ENCODE measurements at places on chromosomes 16 and 17.

DNA sequence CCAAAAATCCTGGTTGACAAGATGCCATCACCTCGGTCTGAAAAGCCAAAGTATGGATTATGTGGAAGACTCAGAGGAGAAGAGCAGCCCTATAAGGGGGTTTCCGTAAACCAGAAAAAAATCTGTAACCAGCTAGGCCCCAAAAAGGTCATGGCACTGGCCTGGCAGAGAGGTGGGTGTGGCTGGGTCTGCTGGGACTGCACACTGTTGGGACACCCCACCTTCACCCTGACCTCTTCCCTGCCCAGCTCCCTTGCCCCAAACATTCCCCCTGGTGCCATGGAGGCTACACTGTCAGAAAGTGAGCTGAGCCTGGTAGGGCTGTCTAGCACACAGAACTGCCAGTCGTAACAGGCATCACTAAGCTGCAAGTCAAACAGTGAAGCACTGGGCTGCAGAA lies 6.5 kb downstream of the SLC47A2 start:
- no peak for DNase-seq

- DNase-seq: no peak
Measured at GRCh38 chr17:61989509-61989908, 61.7 kb upstream of the INTS2 start.

GRCh38 chr17:38660097-38661025 lies 14.4 kb downstream of the EPOP start:
- DNase-seq: no peak

GRCh38 chr16:65306722-65307121 lies 184.9 kb upstream of the CDH11 start:
- DNase-seq: no peak

DNA sequence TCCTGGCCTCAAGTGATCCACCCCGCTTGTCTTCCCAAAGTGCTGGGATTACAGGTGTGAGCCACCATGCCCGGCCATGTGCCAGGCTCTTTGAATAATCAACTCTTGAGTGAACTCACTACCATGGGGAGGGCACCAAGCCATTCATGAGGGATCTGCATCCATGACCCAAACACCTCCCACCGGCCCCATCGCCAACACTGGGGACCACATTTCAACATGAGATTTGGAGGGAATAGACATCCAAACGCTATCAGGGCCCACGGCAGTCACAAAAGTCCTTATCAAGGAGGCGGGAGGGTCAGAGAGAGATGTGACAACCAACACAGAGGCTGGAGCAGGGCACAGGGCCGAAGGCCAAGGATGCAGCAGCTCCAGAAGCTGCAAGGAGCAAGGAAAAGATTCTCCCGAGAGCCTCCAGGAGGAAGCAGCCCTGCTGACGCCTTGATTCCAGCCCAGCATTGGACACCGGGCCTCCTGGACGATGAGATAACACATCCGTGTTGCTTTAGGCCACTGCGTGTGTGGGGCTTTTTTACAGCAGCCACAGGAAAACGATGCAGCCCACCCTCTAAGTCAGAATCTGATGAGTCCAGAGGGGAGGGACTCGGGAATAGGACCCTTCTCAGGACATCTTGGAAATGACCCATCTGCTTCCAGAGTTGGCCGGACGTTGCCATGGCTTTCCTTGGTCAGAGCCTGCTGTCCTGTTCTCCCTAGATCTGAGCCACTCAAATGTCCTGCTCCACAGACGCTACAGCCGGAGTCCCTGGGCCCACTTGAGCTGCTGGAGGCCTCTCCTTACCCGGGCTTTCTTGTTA lies 47.3 kb upstream of the CMIP start:
- DNase-seq: no peak

DNA sequence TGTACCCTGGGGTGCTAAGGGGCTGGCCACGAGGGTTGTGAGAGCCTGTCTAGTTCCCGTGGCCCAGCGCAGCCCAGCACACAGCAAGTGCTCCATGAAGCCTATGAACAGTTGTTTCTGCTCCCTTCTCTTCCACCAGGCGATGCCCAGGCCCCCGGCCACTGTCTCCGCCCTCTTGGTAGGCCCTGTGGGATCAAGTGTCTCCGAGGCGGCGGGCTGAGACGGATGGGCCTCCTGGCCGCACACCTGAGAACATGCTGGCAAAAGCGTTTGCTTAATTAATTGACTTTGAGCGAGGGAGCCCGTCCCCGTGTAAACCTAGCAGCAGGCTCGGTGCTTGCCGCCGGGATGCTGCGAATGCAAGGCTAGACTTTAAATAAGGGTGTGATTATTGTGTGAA lies 129.7 kb upstream of the GSE1 start:
- DNase-seq: no peak

All from activated CD8-positive, alpha-beta memory T cell treated with anti-CD3 and anti-CD28 coated beads, Interleukin-2, amount 10 ng/mL, durations not matched to agents 7 days and 5 days (primary cell).